T-cell (primary cell): ENCODE measurements at places on chromosomes 12 and 14. TPM values are rescaled to one million over a fixed set of nuclear protein-coding genes. Genes with fewer than 3 reads are reported as not detected.

COCH gene
- 1.2 TPM for total RNA-seq

LEMD3 gene
- 58.2 TPM for total RNA-seq

FITM1 gene
- 3.5 TPM for total RNA-seq

OTOGL gene
- total RNA-seq: not detected
